ENCODE measurements at places on chromosomes 12 and 14.
A peak's percentile ranks its signal among the peaks of the same experiment; 100 is the strongest.

DNA sequence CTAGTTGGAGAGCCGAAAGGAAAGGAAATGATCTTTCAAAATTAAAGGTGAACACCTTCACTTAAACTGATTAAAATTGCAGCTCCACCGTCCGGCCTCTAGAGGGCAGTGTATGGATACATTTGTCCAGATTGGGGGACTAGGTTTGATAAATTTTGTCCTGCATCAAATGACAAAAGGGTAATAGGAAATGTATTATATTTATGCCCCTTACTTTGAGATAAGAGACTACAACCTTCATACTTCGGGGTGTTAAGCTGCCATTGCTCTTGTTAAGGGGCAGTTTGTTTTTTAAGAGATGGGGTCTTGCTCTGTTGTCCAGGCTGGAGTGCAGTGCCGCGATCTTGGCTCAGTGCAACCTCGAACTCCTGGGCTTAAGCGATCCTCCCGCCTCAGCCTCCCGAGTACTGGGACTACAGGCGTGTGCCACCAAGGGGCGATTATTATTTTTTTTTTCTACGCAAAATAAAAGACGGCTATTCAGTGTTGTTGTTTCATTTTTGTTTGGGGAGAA lies 818 bp upstream of the SUOX start:
- peak; percentile 37 for DNase-seq

GRCh38 chr12:2397356-2398045 lies 344.7 kb downstream of the CACNA1C start:
- no peak for DNase-seq

GRCh38 chr12:132210223-132211055 lies 66.2 kb downstream of the NOC4L start:
- DNase-seq = no peak

DNA sequence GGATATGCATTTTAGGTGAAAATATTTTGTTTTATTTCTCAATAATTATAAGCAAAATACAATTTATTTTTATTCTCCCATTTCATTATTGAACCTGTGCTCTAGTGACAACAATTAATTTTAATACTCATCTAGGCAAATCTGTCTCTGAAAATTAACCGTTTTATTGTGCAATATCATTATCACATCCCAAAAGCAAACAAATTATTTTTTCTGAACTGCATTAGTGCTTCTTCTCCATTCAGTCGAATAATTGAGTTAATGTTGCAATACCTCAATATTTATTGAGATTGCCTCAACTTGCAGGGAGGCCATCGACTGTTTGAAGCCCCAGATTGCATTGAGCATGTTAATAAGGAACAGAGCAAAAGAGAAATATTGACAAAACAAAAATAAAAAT lies 303.2 kb upstream of the LRFN5 start:
- no peak for DNase-seq

GRCh38 chr12:129779033-129779432 lies 124.8 kb downstream of the TMEM132D start:
- no peak for DNase-seq

- no peak for DNase-seq
Measured at GRCh38 chr14:105214324-105214915, 33.3 kb upstream of the NUDT14 start.

DNA sequence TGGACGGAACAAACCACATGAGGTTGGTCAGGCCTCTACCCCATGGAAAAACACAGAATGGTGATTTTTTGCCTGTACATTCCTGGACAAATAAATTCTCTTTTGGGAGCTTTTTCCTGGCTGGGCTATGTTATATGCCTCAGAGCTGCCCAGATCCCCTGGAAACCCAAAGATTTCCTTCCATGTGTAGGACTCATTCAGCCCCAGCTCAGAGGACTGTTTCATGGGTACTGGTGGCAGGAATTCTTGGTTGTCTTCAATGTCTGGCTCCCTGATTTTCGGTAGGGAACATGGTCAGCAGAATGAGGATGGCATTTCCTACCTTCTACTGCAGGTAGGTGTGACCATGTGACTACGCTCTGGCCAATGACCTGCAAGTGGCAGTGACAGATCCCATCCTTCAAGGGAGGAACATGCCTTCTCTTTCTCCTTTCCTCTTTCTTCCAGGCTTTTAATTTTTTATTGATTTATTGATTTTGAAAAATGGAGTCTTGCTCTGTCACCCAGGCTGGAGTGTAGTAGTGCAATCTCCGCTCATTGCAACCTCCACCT lies 15.4 kb upstream of the P2RX7 start:
- no peak for DNase-seq

DNA sequence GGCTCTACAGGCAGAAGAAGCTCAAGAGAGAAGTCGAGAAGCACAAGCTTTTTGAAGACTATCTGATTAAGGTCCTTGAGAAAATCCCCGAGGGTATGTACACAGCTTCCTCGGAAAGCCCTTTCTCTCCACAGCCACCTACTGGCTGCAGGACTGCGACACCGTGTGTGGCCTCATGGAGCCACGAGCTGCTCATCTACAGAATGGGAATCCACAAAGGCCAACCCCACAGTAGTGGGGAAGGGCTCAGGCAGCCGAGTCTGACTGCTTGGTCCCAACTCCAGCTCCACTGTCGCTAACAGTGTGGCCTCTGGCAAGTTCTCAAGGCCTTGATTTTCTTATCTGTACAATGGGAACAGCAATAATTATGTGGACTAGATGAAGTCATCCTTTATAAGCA lies 2.5 kb downstream of the CCDC197 start:
- DNase-seq = no peak

- no peak for DNase-seq
Measured at GRCh38 chr12:131702573-131702877, 8.4 kb upstream of the SFSWAP start.
